ENCODE measurements at places on chromosomes 12 and 14.
A peak's percentile ranks its signal among the peaks of the same experiment; 100 is the strongest.

- DNase-seq: peak; percentile 46
These were observed 39.8 kb downstream of the ELK3 start for GRCh38 chr12:96233939-96234461.

GRCh38 chr12:4809449-4810218 is 89.4 kb downstream of the GALNT8 start:
- DNase-seq: no peak

DNA sequence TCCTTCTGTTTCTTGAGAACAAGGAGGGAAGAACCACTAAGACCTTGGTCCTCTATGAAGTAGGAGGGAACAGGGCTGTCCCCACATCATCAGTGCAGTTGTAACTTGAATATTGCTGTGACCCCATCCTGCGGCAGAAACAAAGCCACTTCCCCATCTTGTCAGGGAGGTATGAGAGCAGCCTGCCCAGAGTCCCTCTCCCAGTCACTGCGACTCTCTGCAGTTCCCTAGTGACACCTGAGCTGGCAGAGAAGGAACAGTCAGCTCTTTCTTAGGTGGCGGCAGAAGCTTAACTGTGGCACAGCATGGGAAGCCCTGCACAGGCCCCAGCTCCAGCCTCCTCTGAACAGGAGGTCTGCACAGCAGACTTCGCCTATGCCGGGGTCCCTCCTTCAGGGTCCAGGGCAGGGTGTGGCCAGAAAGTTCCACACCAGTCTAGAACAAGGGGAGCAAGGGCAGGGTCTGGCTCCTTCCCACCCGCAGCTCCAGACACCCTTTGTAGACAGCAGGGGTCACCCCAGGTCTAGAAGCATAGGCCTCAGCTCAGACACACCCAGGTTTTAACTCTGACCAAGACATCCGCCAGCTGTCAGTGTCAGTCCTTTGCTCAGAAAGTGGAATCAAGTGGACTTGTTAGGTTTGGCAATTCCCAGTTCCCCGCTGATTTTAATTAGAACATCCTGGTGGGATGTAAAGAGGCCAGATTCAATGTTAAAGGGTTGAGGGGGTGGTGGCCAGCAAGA is 36.8 kb downstream of the DEGS2 start:
- no peak for DNase-seq

- DNase-seq: no peak
These were observed 273.9 kb upstream of the RTL1 start for GRCh38 chr14:101177301-101177971.

DNA sequence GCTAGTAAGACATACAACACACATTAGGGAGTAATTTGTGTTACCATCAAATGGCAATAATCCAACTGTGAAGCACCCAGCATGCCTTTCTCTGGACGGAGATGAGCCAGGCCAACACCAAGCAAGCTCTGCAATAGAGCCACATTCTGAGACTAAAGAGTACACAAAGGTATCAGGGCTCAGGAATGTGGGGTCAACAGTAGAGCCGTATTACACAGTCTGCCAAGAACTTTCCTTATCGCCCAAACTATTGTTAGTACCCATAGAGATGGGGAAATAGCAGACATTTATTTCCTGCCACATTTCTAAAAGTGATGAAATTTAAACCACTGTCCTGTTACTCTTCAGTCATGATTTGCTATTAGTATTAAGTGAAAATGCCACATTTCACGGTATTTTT is 113.7 kb downstream of the BMP4 start:
- DNase-seq: no peak

DNA sequence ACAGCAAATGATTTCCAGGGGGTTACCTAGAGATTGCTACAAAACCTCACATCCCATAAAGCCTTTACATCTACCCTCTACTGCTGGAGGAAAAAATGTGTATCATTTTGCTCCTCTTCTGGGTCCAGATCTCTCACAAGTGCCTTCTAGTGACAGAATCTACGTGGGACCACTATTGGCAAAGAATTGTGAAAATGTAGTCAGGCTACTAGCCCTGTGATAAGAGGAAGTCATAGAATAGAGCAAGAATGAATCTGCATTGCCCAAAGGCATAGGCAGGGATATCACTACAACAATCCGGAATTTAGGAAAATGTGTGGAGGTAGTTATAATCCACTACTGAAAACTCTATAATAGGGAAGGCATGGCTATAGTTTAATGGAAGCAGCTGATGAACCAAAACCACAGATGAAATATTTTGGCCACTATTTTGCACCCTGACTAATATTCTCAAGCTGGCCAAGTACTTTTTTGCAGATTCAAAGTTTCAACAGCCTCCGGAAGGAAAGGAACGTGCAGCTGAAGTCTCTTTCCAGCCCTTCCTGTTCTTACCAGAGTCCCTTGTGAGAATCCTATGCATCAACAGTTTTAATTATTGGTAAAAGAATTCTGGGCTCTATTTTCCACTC is 176.8 kb downstream of the PHLDA1 start:
- DNase-seq: no peak

- DNase-seq: no peak
These were observed 720.9 kb downstream of the FSCB start for GRCh38 chr14:43786066-43786762.

- DNase-seq: no peak
These were observed 8.9 kb downstream of the GPR132 start for GRCh38 chr14:105056303-105056831.

DNA sequence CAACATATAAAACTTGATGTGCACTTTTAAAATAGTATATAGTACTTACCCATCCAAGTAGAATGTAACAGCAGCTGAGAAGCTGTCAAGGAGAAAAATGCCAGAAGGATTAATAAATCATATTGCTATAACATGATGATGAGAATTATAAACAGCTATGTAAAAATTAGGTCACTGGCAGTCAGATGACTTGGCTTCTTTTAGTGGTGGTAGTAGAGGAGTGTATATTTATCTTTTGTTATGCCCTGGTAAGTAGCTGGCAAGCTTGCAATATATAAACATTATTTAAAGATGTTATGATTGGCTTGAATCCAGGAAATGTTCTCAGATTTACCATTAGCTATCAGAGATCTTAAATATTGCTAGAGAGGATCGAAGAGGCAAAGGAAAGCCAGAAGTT is 471.0 kb upstream of the MGAT4C start:
- peak; percentile 59 for DNase-seq

DNA sequence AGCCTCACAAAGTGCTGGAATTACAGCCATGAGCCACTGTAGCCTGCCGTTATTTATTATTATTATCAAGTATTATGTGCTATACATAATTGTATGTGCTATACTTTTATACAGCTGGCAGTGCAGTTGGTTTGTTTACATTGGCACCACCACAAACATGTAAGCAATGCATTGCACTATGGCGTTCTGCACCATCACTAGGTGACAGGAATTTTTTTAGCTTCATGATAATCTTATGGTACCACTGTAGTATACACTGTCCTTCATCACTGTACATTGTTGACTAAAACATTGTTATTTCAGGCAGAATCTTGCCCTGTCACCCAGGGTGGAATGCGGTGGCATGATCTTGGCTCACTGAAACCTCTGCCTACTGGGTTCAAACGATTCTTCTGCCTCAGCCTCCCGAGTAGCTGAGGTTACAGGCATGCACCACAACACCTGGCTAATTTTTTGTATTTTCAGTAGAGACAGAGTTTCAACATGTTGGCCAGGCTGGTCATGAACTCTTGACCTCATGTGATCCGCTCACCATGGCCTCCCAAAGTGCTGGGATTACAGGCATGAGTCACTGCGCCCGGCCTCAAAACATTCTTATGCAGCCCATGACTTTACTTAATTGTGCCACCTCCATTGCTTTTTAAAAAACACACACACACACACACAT is 17.1 kb downstream of the MRPL42 start:
- no peak for DNase-seq

DNA sequence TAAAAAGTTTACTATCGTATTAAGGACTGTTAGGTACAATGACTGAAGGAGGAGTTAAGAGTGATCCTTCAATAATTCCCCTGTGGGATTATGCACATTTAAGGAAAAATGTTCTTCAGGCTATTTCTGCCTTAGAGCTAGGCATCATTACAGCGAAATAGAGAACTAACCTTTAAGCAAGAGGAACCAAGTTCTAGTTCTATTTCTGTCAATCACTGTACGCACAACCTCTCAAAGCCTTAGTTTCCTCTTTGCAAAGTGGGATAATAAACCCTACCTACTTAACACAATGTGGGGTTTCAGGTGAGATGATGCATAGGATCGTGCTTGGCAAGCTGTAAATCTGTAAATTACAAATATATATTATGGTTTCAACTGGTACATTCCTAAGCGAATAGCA is 15.4 kb downstream of the NTF3 start:
- DNase-seq: no peak

DNA sequence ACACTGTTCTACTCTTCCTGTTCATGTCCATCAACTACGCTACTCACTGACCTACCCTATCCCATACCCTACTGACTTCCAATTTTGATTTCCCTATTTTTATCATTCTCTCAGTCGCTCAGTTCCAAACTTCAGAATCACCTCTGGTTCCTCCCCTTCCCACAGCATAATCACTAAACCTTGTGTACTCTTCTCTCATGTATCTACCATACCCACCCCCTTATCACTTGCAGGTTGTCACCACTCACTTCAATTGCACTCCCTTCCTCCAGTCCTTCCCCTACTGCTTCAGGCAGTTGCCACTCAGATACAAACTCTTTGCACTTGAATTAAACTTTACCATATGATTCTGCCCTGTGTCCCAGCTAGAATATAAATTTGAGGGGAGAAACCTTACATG is 6.3 kb downstream of the RACGAP1 start:
- no peak for DNase-seq

GRCh38 chr14:77278461-77279230 is 7.6 kb upstream of the NGB start:
- no peak for DNase-seq

GRCh38 chr12:108630481-108631207 is 3.0 kb downstream of the SELPLG start:
- no peak for DNase-seq

- DNase-seq: no peak
These were observed 194.5 kb downstream of the PHETA1 start for GRCh38 chr12:111174251-111174960.

GRCh38 chr14:34161351-34162082 is 210.6 kb upstream of the EGLN3 start:
- DNase-seq: no peak

GRCh38 chr12:43653289-43653915 is 101.4 kb upstream of the ADAMTS20 start:
- no peak for DNase-seq

DNA sequence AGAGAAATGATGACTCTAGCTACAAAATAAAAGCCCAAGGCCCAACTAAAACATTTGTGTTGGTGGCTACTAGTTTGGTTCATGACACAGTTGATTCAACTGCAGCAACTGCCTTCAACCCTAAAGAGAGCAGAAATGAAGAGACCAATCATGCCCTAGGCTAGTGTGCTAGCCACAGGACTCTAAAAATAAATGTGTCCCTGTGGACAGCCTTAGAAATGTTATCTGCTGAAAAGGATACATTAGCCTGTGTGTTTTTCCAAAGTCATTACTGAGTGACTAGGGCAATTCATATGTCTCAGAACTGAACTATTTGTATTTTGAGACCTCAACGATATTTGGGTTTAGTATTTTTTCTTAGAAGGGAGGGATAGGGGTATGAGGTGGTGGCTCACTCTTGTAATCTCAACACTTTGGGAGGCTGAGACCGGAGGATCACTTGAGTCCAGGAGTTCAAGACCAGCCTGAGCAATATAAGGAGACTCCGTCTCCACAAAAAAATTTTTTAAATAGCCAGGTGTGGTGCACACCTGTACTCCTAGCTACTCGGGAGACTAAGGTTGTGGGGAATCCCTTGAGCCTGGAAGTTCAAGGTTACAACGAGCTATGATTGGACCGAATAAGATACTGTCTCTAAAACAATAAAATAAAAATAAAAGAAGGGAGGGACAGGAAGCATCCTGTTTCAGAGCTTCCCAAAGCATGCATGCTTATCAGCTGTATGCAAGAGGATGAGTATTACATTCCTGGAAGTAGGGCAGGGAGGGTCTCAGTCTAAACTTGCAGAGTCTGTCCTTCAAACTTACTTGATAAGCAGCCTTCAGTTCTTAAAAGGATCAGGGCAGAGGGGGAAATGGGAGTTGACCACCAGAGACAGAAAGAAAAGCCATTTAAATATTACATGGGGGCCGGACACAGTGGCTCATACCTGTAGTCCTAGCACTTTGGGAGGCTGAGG is 29.6 kb upstream of the NAP1L1 start:
- DNase-seq: no peak

- DNase-seq: peak; percentile 34
These were observed 544 bp downstream of the ABCD4 start for GRCh38 chr14:74302152-74302628.
